ENCODE measurements at places on chromosomes 3 and 15.

GRCh38 chr3:144127700-144128099 is 156.1 kb downstream of the DIPK2A start:
- no peak for DNase-seq

GRCh38 chr3:196135693-196136639 is 54.1 kb upstream of the TFRC start:
- DNase-seq: no peak

- DNase-seq: no peak
Measured at GRCh38 chr3:37816271-37816670, 45.4 kb upstream of the CTDSPL start.

DNA sequence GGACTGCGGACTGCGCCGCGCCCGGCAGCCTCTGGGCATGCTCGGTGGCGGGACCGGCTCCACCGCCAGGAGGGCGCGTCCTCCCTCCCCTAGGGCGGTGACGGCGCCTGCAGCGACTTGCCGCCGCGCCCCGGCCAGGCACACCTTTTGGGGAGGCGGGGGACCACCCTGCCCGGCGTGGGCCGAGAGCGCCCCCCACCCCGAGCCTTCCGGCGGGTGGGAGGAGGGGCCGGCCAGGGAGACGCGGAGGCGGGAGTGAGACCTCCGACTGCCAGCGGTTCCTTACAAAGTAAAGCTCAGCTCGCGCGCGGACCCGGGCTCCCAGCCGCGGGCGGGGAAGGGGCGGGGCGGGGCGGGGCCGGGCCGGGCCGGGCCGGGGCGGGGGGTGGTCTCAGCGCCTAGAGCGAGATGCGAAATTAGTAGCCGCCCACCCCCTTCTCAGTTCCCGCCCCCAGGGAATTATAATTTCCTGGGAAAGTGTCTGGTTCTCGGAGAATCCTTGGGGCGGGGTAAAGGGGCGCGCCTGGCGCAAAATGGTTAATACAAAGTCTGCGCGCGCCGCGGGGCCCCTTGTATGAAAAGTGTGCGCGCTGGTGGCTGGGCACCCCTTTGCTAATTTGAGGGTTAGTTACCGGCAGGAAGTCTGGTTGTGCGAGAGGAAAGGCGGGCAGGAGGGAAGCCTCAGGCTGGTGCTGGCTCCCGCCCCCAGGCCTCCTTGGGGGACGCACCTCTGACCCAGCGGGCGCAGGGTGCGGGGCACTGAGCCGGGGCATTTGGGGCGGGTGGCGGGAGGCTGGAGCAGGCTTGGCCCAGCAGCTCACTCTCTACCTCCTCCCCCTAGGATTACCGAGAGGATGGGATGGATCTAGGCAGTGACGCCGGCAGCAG is 224.8 kb upstream of the IL12A start:
- DNase-seq: peak; percentile 68

GRCh38 chr3:135622656-135623055 is 342.9 kb upstream of the PPP2R3A start:
- no peak for DNase-seq

- no peak for DNase-seq
Measured at GRCh38 chr3:39262846-39263245, 17.0 kb downstream of the CX3CR1 start.

DNA sequence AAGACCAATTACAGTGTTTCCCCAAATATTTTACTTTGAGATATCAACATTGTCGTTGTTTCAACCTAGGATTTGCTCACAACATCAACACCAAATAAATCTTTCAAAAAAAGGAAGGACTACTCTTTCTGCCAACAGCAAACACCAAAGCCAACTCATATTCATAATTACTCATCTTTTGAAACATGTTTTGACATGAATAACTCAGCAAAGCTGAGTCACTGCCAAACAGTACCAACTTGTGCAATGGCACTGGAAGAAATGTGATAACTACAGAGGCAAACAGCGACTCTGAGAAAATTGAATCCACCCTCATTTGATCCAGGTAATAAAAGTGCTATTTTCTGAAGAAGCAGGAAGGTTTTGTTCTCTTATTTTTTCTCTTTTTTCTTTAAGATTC is 67.2 kb downstream of the PEX5L start:
- no peak for DNase-seq

DNA sequence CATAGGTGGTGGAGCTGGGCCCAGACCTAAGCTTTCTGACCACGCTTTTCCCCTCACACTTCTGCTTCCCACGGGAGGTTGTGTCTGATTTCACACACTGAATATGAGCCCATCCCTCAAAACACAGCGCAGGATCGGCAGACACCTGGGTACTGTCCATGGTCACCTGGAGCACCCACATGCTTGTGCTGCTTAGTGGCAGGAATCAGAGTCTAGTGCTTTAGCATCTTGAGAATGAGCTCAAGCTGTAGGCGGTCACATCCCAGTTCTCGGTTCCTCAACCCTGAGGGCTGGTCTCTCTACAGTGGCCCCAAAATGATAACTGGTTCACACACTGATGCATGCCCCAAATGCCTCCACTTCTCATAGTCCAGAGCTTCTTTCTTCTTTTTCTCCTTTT is 111.0 kb downstream of the SEMA5B start:
- DNase-seq: no peak

DNA sequence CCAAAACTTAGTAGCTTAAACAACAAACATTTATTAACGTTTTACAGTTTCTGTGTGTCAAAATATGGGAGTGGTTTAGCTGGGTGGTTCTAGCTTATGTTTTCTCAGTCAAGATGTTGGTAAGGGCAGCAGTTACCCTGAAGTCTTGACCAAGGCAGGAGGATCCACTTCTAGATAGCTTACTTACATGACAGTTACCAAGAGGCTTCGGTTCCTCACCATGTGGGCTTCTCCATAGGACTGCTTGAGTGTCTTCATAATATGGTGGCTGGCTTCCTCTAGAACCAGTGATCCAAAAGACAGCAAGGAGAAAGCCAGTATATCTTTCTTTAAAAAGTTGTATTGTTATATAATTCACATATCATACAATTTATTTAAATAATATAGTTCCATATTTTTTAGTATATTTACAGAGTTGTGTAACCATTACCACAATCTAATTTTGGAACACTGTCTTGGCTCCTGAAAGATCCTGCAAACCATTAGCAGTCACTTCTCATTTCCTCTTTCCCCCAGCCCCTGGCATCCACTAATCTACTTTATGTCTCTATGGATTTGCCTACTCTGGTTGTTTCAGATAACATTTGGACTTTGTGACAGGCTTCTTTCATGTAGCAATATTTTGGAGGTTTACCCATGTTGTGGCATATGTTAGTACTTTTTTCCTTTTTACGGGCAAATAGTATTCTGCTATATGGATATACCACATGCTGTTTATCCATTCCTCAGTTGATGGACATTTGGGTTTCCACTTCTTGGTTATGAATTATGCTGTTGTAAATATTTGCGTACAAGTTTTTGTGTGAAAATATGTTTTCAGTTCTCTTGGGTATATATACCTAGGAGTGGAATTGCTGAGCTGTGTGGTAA is 33.3 kb downstream of the MAPK6 start:
- no peak for DNase-seq

- DNase-seq: no peak
Measured at GRCh38 chr3:169091196-169091823, 572.2 kb downstream of the MECOM start.

GRCh38 chr3:175890066-175890465 is 1030.9 kb downstream of the NAALADL2 start:
- no peak for DNase-seq

- no peak for DNase-seq
Measured at GRCh38 chr3:4615750-4616149, 122.6 kb downstream of the ITPR1 start.

DNA sequence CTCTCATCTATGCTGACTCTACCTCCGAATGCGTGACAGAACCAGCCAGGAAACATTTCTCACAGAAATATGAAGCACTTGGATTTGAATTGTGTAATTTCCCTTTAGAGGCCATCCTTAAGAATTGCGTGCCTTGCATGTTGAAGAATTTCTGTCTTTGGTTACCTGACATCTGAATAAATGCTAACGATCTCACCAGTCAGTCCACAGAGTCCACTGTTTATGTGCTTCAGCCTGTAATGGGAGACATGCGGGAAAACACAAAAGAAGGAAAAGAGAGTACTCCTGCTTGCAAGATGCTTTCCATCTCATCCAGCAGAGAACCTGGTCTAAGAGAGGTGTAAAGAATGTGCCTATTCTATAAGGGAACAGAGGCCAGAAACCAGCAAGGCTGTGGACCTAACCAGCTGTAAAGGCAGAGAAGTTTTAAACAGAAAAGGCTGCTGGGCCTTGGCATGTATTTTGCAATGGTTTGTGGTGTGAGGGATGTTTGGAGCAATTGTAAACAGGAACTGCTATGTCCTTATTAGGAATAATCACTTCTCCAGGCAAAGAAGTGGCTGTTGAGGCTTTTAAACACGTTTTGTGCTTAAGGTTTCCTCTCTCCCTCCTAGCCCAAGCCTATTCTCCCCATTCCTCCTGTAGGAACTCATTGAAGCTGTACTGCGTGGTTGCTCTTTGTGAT is 36.4 kb upstream of the BOC start:
- DNase-seq: no peak

DNA sequence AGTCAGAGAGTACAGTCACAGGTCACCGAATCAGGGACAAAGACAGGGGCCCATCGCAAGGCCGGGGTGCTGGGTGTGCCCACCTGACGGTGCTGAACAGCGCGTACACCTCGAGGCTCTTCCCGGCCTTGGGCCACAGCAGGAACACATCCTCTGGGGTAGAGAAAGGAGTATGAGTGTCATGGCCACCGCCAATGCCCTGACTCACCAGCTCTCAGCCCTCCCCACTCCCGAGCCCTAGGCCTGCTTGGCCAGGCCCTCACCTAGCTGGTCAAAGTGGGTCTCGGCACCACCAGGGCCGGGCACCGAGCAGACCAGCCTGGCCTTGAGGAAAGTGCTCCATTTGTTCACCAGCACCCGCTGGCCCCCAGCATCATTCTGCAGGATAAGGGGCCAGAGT is 4.2 kb downstream of the SEMA3G start:
- DNase-seq: no peak

DNA sequence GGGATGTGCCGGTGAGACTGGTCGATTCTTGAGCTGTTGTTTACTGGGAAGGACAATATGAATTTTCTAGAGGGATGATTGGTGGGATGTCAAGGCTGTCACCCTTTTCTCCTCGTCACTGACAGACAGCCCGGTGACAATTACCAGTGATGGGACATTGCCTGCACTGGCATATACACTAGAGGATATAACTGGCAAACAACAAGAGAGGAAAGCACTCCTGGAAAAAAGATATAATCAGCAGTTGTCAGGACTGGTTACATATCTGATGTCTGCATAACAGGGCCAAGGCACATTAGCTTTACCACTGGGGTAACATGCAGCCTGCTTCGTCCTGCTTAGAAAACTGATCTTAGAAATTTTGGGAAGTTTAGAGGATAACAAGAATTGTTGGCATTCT is 131.1 kb downstream of the ROBO2 start:
- DNase-seq: no peak

DNA sequence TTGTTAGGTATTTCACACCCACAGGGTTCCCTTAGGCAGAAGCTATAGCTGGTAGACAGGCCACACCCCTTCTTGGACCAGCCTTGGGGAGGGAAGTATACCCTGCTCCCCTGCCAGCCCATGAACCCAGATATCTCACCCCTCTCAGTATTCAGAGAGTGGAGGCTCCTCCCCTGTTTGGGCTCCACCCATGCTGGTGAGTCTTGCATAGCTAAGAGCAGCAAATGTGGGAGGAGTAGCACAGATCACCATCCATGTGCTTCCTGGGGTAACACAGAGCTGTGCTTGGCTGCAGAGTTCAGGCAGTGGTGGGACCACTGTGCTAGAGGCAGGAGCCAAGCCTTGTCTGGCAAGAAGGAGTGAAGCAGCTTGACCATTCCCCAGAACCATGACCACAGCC is 427.2 kb downstream of the ZIC1 start:
- DNase-seq: no peak

- no peak for DNase-seq
Measured at GRCh38 chr3:32184187-32184730, 54.2 kb upstream of the CMTM8 start.

DNA sequence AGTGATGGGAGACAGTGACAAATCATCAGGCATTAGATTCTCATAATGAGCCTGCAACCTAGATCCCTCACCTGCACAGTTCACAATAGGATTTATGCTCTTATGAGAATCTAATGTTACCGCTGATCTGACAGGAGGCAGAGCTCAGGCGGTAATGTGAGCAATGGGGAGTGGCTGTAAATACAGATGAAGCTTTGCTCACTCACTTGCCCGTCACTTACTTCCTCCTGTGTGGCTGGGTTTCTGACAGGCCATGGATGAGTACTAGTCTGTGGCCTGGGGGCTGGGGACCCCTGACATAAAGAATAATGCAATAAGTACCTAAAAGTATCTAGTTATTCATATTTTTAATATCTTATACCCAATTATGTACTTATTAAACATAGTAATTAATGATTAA is 15.6 kb downstream of the IQCB1 start:
- DNase-seq: no peak

- no peak for DNase-seq
Measured at GRCh38 chr3:188294113-188294512, 140.2 kb downstream of the LPP start.

DNA sequence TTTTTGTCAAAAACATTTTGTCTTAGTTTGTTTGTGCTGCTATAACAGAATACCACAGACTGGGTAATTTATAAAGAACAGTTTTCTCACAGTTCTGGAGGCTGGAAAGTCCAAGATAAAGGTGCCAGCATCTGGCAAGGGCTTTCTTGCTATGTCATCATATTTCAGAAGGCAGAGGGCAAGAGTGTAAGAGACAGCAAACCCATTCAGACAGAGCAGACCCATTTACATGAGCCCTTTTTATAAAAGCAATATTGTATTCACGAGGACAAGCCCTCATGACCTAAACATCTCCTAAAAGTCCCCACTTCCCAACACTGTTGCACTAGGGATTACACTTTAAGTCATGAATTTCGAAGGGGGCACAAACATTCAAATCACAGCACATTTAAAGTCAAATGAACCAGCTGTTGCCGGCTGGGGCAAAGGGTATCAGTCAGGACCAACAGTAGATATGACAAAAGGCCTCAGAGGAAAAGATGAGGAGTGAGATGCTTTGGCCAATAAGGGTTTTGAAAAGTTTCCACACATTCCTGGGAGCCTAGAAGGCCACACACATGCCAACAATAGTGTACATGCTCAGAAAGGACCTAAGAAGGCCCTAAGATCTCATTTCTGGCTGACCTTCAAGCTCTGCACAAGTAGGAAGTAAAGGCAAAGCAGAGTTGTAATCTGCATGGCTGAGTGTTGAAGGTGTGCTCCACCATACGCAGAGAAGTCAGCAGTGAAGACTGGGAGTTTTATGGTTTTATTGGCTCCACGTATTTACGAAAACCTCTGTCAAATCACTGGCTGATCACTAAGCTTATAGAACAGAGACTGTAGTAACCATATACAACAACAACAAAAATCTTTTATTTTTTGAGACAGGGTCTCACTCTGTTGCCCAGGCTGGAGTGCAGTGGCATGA is 37.9 kb downstream of the UQCC5 start:
- no peak for DNase-seq

GRCh38 chr15:63362196-63362595 is 19.4 kb downstream of the CA12 start:
- no peak for DNase-seq

DNA sequence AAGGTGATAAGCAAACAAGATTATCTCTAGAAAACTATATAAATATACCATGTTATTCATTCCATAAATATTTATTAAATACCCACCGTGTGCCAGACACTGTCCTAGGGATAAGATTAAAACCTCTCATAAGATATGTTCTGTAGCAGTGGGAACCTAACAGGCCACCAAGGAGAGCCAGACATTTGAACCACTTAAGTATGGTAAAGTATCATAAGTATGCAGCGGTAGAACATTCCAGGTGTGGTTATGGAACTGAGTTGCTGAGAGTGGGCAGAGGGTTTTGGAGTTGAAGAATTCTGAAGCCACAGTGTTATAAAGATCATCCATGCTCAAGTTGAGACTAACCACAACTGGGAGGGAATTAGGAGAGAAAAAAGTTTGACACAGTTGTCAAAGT is 14.7 kb downstream of the FILIP1L start:
- no peak for DNase-seq

Measured in activated CD8-positive, alpha-beta T cell treated with anti-CD3 and anti-CD28 coated beads for 36 hours (primary cell).